ENCODE measurements at places on chromosomes 7 and 10. TPM values are rescaled to one million over a fixed set of nuclear protein-coding genes. Genes with fewer than 3 reads are reported as not detected.

The OR2A5 gene
- not detected for total RNA-seq

The CCDC172 gene
- not detected for total RNA-seq

The ASAH2 gene
- 1.8 TPM for total RNA-seq

The IGF2BP3 gene
- 7.4 TPM for total RNA-seq

The NAT16 gene
- total RNA-seq: not detected

The RPP30 gene
- 44.6 TPM for total RNA-seq

The DRGX gene
- total RNA-seq: not detected

The PRSS58 gene
- total RNA-seq: not detected

DNA sequence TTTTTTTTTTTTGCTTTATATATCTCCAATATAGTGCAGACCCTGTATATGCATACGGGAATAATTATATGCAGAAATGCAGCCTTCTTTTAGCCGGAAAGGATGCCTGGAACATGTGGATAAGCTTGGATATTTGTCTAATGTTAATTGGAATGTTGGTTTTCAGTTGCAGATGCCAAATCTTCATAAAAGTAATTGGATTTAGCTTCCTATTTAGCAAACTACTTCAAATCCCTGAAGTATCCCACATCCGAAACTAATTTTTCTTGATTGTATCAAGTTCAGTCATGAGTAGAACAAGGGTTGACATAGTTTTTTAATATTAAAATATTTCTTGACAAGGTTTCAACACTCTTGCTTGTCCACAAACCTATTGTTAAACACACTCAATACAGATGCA is 281.7 kb downstream of the BBS9 start:
- no peak overlapping the region for H3K4me3 ChIP-seq
- H3K27ac ChIP-seq: no peak overlapping the region
- peaks cover 21% of the 10 kb centered on the region for H3K36me3 ChIP-seq
- H3K4me1 ChIP-seq: no peaks in the 10 kb centered on the region

DNA sequence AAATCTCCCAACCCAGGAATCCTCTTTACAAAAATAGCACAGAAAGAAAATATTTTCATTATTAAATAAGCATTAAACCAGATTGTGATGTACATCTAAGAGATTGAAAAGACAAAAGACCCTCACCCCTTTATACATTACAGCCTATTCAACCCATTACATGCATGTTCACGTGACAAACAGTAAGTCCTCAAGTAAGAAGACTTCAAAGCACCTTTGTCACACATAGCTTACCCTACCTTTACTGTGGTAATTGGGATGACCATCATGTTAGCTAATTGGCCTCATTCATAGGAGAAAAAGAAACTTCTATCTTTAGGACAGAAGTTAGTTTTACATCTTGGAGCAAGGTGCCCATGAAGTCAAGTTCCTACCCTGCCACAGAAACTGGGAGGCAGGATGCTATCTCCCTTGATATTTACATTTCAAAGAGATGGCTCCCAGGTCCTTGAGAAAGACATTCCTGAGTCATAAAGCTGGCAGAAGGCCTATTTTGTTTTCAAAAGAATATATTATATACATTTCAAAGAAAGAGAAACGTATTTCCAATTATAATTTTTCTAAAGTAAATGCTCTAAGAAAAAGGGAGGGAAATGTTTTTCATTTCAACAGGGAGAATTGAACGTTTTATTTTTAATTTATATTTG is 48.1 kb downstream of the GNAI1 start:
- no peaks in the 10 kb centered on the region for H3K4me1 ChIP-seq
- H3K27ac ChIP-seq: no peak overlapping the region
- no peak for DNase-seq
- H3K27me3 ChIP-seq: no peaks in the 10 kb centered on the region
- no peak overlapping the region for H3K4me3 ChIP-seq

GRCh38 chr10:72503241-72503640 is 122.6 kb downstream of the MICU1 start:
- H3K4me1 ChIP-seq: peaks cover 6% of the 10 kb centered on the region
- H3K27ac ChIP-seq: no peak overlapping the region
- no peak for DNase-seq
- H3K4me3 ChIP-seq: no peak overlapping the region
- no peaks in the 10 kb centered on the region for H3K27me3 ChIP-seq

- no peak for DNase-seq
- peaks cover 86% of the 10 kb centered on the region for H3K36me3 ChIP-seq
Observed at GRCh38 chr7:99397297-99397983, 11.0 kb downstream of the PDAP1 start.

DNA sequence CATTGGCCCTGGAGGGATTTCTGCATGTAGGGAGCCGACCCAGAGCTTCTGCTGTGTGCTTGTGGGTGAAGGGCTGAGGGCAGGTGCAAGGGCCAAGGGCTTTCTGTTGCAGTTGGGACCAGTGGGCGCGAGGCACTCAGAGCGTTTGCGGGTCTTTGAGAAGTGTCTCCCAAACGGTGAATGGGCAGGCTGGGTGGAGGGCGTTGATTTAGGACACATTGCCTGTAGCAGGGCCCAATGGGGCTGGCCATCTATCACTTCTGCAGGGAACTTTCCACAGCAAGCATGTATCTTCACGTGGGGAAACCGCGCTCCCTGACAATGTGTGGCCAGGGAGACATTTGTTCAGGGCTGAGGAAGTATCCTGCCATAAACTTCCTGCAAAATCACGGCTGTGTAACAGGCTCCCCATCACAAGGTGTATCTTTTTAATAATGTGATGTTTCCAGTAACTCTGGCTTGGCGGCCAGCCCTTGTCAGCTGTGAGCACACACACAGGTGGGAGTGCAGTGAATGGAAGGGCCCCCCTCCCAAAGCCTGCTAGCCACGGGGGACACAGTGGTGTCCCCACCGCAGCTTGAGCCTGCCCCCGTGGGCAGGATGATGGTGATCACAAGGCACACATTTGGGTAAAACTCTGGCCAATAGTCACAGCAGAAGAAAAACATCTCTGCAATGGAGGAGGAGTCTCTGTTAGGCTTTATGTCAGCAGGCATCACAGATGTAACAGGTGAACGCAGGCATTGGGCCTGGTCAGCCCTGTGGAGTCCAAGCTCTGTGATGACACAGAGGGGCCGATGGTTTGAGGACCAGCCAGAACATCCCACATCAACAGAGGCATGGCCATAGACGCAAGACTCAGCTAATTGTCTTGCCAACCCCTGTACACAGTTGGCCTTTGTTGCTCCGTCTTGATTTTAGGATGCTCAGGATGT is 84.3 kb downstream of the GLRX3 start:
- DNase-seq: no peak
- no peak overlapping the region for H3K27ac ChIP-seq
- no peak overlapping the region for H3K4me3 ChIP-seq
- H3K36me3 ChIP-seq: no peaks in the 10 kb centered on the region

DNA sequence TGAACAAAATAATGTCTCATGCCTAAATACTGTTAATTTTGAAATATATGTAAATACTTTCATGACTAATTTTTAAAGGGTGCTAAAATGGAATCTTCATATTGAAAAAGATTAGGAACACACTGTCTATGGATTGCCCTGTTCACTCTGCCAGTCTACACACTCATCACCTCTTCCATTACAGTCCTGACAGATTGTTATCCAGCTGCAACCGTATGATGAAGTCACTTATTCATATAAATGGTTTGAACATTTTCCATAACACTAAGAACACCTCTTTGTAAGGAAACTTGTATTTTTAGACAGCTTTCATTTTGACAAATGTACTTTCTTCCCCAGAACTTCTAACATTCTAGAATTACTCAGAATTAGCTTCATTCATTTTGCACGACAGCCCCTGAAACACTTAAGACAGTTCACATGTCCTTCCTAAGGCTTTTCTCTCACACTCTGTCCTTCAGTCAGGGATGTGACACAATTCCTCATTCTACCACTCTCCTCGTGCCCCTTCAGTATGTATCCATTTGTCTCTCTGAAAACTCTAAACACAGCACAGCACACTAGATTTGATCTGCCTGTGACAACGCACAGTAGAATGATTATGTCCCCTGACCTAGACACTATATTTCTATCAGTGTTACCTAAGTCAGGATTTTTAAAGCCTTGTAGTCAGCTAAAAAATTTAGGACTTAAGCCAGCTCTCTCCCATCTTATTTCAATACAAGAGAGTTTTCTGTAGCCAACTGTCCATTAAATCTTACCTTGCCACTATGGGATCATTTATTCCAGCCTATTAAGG is 71.9 kb downstream of the ORC5 start:
- no peaks in the 10 kb centered on the region for H3K4me1 ChIP-seq
- H3K27ac ChIP-seq: no peak overlapping the region
- no peak overlapping the region for H3K4me3 ChIP-seq
- no peaks in the 10 kb centered on the region for H3K27me3 ChIP-seq
- no peak for DNase-seq

DNA sequence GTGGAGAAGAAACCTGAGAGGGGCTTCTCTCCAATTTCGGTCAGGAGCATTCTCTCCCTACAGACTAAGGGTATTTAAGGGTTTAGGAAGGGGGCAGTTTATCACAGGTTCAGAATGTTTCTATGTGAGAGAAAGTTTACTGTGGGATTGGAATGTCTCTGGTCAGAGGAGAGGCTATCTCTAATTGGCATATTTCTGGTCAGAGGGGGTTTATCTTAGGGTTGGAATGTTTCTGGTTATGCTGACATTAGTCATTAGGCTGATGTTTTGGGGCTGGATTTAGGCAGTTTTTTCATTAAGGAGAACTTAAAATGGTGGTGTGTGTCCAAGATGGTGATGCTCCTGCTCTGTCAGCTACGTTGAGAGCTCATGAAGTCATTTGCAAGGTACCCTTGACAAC is 758.0 kb downstream of the TYW1 start:
- no peak overlapping the region for H3K27ac ChIP-seq
- H3K36me3 ChIP-seq: no peaks in the 10 kb centered on the region
- no peaks in the 10 kb centered on the region for H3K4me1 ChIP-seq
- H3K27me3 ChIP-seq: no peaks in the 10 kb centered on the region
- H3K4me3 ChIP-seq: no peak overlapping the region

- no peak for DNase-seq
- H3K4me3 ChIP-seq: no peak overlapping the region
- peaks cover 9% of the 10 kb centered on the region for H3K27me3 ChIP-seq
- H3K4me1 ChIP-seq: no peaks in the 10 kb centered on the region
- no peak overlapping the region for H3K27ac ChIP-seq
Observed at GRCh38 chr10:118234683-118235082, 107.4 kb downstream of the FAM204A start.

- H3K4me1 ChIP-seq: peaks cover 6% of the 10 kb centered on the region
- H3K27ac ChIP-seq: no peak overlapping the region
- H3K36me3 ChIP-seq: no peaks in the 10 kb centered on the region
- H3K4me3 ChIP-seq: no peak overlapping the region
Observed at GRCh38 chr10:131735577-131735976, 165.2 kb upstream of the PPP2R2D start.

GRCh38 chr10:103492655-103493261 is 747 bp upstream of the NEURL1 start:
- H3K27me3 ChIP-seq: peaks cover 30% of the 10 kb centered on the region
- no peaks in the 10 kb centered on the region for H3K36me3 ChIP-seq
- peaks cover 31% of the 10 kb centered on the region for H3K4me1 ChIP-seq
- H3K27ac ChIP-seq: peak overlapping the region; percentile 46
- no peak for DNase-seq

DNA sequence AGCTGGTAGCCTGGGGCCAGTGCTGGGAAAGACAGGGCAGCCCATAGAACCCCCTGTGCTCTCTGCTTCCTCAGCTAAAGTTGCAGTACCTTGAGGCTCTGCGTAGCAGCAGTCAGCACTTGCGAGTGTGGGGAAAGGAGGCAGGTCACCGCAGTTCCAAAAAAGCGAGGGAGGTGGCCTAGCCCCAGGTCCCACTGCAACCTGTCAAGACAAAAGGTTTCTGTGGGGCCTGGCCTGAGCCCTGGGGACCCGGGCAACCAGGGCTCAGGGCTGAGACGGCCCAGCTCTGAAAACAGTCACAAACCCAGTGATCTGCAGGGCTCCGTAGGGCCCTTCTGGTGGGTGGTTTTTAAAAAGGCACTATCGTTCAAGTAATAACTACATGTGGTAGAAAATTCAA is 19.5 kb downstream of the RRP12 start:
- DNase-seq: no peak
- no peaks in the 10 kb centered on the region for H3K27me3 ChIP-seq
- no peak overlapping the region for H3K27ac ChIP-seq
- H3K4me1 ChIP-seq: no peaks in the 10 kb centered on the region
- H3K4me3 ChIP-seq: no peak overlapping the region

GRCh38 chr7:15433151-15433550 is 128.7 kb downstream of the AGMO start:
- H3K4me1 ChIP-seq: no peaks in the 10 kb centered on the region
- H3K4me3 ChIP-seq: no peak overlapping the region
- H3K27me3 ChIP-seq: no peaks in the 10 kb centered on the region
- DNase-seq: no peak
- H3K36me3 ChIP-seq: no peaks in the 10 kb centered on the region

DNA sequence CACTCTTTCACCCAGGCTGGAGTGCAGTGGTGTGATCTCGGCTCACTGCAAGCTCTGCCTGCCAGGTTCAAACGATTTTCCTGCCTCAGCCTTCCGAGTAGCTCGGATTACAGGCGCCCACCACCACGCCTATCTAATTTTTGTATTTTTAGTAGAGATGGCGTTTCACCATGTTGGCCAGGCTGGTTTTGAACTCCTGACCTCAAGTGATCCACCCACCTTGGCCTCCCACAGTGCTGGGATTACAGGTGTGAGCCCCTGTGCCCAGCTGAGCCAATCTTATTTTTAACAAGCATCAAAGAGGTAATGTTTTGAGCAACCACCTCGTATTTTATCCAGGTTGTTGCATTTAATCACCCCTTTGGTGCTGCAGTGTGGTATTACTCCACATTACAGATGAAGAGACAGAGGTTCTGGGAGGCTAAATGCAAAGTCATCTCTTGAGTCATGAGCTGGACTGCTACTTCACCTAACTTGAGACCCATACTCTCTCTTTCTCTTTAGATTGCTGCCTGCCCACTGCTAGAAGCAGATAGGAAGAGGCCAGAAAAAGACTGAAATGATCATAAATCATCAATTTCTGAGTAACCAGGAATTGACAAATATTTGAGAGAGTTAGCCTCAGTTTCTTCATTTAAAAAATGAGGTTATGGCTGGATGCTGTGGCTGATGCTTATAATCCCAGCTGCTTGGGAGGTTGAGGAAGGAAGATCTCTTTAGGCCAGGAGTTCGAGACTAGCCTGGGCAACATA is 116.2 kb downstream of the CAMK1D start:
- no peak overlapping the region for H3K4me3 ChIP-seq
- peaks cover 68% of the 10 kb centered on the region for H3K4me1 ChIP-seq
- no peak overlapping the region for H3K27ac ChIP-seq
- H3K27me3 ChIP-seq: no peaks in the 10 kb centered on the region
- no peak for DNase-seq

GRCh38 chr7:95209276-95209675 is 115.1 kb downstream of the PON1 start:
- H3K4me1 ChIP-seq: no peaks in the 10 kb centered on the region
- no peaks in the 10 kb centered on the region for H3K36me3 ChIP-seq
- no peak overlapping the region for H3K27ac ChIP-seq
- no peak for DNase-seq
- no peak overlapping the region for H3K4me3 ChIP-seq

GRCh38 chr10:35827783-35828182 is 185.7 kb upstream of the FZD8 start:
- H3K27me3 ChIP-seq: no peaks in the 10 kb centered on the region
- H3K4me3 ChIP-seq: no peak overlapping the region
- no peak for DNase-seq
- no peaks in the 10 kb centered on the region for H3K4me1 ChIP-seq
- no peaks in the 10 kb centered on the region for H3K36me3 ChIP-seq
- H3K27ac ChIP-seq: no peak overlapping the region

- H3K4me1 ChIP-seq: no peaks in the 10 kb centered on the region
- H3K36me3 ChIP-seq: no peaks in the 10 kb centered on the region
- H3K27me3 ChIP-seq: peaks cover 24% of the 10 kb centered on the region
- no peak overlapping the region for H3K4me3 ChIP-seq
- no peak for DNase-seq
Observed at GRCh38 chr7:104848138-104848990, 165.6 kb upstream of the KMT2E start.
